ENCODE measurements at places on chromosomes 1 and 21. TPM values are rescaled to one million over a fixed set of nuclear protein-coding genes. Genes with fewer than 3 reads are reported as not detected.

Gene CTH
- 4.9 TPM for total RNA-seq

Gene LAMB3
- 8.7 TPM for total RNA-seq

Gene CCDC181
- total RNA-seq: 2.0 TPM

Gene PLEKHO1
- 66.5 TPM for total RNA-seq

Gene C1QTNF12
- 2.0 TPM for total RNA-seq

Measured in uterine smooth muscle cell (primary cell).